ENCODE measurements at places on chromosomes 2 and 18.

GRCh38 chr2:26010943-26011342 is 22.9 kb upstream of the RAB10 start:
- no peak for DNase-seq

GRCh38 chr2:44077942-44078511 is 82.2 kb upstream of the LRPPRC start:
- no peak for DNase-seq

- no peak for DNase-seq
Observed at GRCh38 chr2:50956886-50957285, 75.0 kb downstream of the NRXN1 start.

DNA sequence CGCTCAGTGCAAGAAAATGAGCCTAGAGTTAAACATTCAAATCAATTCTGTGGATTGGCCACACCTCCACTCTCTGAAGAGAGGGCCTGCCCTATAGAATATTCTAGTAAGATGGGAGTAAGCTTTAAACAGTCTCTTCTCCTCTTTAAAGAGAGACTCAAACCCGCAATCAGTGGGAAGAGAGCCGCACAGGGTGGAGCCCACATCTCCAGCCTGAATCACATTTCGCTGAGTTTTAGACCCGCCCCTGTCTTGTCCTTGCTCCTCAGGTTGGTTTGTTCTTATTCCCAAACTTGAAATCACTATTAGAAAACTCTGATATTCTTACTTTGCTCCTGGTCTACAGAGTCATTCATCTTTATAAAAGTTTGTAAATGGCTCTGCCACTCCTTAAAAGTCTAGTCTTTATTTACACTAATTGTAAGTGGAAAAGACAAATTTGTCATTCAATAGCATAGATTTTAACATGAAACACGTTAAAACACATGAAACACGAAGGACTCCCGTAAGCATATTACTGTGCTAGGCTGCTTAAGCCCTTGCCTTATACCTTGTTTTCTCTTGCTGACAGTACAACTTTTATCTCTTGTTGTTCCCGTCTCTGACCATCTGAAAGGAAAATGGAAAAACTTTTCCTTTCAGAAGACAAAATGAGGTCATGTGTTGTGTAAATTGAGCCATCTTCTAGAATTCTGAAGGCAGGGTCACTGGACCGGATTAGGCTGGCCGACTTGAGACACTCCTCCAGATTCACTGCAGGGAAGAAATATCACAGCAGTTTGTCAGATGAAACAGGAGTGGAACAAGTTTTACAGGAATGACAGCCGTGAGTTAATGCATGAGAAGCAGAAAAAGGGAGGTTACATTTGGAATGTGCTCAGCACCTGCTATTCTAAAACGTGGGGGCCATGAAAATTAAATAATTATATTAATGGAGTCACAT is 5.6 kb downstream of the DSC1 start:
- no peak for DNase-seq

DNA sequence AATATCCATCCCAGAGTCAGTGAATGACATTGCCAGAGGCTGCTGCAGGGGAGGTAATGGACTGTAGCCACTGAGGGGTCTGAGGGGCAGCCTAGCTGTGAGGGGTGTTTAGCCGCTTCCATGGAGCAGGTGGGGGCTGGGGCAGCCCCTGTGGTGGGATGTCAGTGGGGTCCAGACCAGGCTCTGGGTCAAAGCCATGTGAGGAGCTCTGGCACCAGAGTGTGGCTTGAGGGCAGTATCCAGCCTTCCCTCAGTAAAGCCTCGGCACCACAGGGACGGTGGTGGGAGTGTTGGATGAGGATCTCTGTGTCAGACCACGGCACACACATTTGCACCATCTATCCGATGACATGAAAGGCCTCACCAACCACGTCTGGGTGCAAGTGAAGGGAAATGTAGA is 85.0 kb downstream of the INHBB start:
- no peak for DNase-seq

- DNase-seq, result no peak
Observed at GRCh38 chr2:152171718-152172117, 3.8 kb downstream of the STAM2 start.

GRCh38 chr2:113175042-113175628 is 1.4 kb downstream of the PSD4 start:
- DNase-seq, result no peak

- no peak for DNase-seq
Observed at GRCh38 chr2:167336213-167336612, 447.9 kb downstream of the XIRP2 start.

- no peak for DNase-seq
Observed at GRCh38 chr18:5969989-5970403, 74.7 kb upstream of the TMEM200C start.

DNA sequence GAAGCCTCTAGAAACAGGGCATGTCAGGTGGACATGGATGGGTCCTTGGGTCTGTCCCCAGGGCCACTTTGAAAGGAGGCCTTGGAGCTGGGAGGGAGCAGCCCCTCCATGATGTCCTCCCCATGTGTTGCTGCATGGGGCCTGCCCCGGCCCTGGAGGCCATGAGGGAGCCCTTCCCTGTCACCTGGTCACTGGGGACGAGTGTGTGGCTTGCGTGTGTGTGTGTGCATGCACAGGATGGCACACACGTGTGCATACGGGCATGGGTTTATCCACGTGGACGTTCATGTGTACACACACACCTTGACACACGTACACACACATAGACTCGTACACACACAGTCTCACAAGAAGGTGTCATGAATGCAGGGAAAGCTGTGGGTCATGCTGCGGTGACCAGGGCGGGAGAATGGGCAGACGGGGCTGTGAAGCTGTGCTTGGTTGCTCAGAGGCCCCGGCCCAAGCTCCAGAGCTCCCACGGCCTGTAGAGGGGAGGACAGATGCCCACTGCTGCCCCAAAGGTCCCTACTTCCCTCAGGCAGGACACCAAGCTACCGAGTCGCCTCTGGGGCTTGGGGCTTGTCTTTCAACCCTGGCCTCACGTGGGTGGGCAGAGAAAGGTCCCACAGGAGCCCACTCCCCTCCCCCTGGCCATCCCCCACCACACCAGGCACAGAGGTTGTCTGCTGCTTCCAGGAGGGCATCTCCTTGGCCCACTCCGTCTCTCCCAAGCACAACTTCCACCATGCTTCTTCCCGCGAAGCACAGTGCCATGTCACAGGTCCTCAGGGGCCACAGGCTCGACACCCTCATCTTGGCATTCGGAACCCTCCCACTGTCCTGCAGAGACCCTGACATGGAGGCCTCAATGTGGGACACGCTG is 42.3 kb upstream of the GPC1 start:
- DNase-seq, result no peak
